ENCODE measurements at places on chromosomes 7 and 10. TPM values are rescaled to one million over a fixed set of nuclear protein-coding genes. Genes with fewer than 3 reads are reported as not detected.
A peak's percentile ranks its signal among the peaks of the same experiment; 100 is the strongest.

DNA sequence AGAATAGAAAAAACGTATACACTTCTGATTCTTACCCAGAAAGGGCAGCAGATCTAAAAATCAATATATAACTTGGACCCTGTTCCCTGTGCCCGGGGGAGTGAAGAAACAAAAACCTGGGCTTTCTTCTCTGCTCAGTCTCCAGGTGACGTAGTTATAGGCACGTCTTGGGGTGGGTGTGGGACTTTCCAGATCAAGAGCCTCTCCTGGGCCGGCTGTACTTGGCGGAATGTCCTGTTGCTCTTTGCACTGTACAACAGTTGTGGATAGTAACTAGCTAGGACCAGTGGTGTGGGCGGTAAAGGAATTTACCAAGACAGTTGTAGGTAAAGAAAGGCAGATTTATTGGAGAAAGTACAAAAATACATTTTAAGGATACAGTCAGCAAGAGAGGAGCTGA, 40.4 kb upstream of the STEAP4 start:
- H3K4me3 ChIP-seq, result no peak overlapping the region
- no peaks in the 10 kb centered on the region for H3K36me3 ChIP-seq
- H3K4me1 ChIP-seq, result no peaks in the 10 kb centered on the region
- DNase-seq, result no peak

DNA sequence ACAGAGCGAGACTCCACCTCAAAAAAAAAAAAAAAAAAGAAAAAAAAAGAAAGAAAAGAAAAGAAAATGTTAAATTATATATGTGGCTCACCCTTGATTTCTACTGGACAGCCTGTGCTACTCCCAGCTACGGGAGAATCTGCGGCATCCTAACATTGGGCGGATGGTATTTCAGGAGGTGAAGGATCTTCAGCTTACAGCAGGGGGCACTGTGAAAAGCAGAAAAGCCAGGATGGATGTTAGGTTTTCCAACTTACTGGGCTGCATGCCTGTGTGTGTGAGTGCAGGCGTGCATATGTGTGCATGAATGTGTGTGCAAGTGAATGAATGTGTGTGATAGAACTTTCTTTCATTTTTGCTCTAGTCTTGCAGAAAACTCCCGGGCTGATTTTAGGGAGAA, 1066.5 kb downstream of the TYW1 start:
- no peaks in the 10 kb centered on the region for H3K27me3 ChIP-seq
- H3K27ac ChIP-seq, result no peak overlapping the region
- no peaks in the 10 kb centered on the region for H3K36me3 ChIP-seq
- H3K4me1 ChIP-seq, result no peaks in the 10 kb centered on the region

- H3K36me3 ChIP-seq, result no peaks in the 10 kb centered on the region
- H3K4me3 ChIP-seq, result no peak overlapping the region
- no peak overlapping the region for H3K27ac ChIP-seq
These were observed 382.5 kb upstream of the SORCS1 start for GRCh38 chr10:107546986-107547385.

The IGFBP3 gene
- 10.0 TPM for total RNA-seq

The HMX3 gene
- total RNA-seq, result not detected

DNA sequence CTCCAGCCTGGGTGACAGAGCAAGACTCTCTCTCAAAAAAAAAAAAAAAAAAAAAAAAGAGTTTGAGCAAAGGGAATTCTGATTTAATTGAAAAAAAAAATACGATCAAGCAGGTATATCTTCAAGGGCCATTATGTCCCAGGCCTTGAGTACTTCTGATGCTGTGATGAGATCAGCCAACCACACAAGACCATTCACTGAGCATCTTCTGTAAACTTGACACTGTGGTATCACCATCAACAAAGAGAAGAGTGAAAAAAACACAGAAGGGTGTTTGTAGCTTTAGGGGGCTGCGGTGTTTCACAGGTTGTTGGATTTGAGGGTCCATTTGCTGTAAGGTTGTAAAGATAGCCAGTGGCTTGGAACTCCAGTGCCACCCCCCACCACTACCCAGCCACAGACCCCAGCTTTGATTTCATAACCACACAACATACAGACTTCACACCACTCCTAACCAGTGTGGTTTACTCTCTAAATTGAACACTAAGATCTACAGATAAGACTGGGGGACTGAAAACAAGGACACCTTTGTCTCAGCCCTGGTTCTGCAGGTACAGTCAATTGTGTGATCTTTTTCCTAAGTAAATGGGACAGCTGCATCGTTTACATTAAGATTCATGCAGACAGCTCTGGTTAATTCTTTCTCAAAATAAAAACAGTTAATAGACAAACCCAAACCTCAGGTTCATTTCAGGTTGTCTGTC, 66.4 kb downstream of the CDC123 start:
- H3K4me1 ChIP-seq, result peaks cover 14% of the 10 kb centered on the region
- no peak overlapping the region for H3K4me3 ChIP-seq
- no peaks in the 10 kb centered on the region for H3K36me3 ChIP-seq
- H3K27me3 ChIP-seq, result no peaks in the 10 kb centered on the region
- H3K27ac ChIP-seq, result no peak overlapping the region
- no peak for DNase-seq

GRCh38 chr10:61791216-61791615, 110.3 kb upstream of the ARID5B start:
- no peak for DNase-seq
- H3K36me3 ChIP-seq, result no peaks in the 10 kb centered on the region
- H3K27ac ChIP-seq, result no peak overlapping the region

DNA sequence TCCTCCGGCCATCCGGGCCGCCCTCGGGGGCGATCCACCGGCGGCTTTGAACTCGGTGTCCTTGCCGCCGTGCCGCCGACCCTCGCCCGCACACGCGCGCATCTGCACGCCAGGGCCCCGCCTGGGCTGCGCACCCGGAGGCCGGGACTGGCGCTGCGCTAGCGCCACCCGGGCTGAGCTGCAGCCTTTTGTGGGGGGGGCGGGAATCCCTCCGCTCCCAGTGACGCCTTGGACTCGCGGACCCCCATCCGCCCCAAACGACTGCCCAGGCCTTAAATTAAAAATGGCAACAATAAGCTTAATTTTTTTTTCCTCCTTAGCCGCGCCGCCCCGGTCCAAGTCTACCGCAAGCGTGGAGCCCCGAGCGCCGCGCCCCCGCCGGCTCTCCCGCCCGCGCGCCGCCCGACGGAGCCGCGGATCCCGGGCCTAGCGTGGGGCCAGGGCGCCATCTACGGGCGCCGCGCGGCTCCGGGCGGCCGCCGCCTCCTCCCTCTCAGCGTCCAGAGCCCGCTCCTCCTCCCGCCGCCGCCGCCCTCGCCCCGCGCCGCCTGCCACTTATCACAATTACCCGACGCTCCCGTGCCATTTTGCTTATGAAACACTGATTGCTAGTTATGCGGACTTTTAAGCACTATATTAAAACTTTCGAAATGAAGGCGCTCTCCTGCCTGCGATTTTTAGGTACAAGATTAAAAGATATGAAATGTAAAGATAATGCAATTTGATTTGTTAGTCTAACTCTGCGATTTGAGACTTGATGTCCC, 7.5 kb upstream of the EBF3 start:
- peaks cover 87% of the 10 kb centered on the region for H3K27me3 ChIP-seq
- peak; percentile 68 for DNase-seq
- H3K4me1 ChIP-seq, result peaks cover 25% of the 10 kb centered on the region
- no peak overlapping the region for H3K4me3 ChIP-seq

DNA sequence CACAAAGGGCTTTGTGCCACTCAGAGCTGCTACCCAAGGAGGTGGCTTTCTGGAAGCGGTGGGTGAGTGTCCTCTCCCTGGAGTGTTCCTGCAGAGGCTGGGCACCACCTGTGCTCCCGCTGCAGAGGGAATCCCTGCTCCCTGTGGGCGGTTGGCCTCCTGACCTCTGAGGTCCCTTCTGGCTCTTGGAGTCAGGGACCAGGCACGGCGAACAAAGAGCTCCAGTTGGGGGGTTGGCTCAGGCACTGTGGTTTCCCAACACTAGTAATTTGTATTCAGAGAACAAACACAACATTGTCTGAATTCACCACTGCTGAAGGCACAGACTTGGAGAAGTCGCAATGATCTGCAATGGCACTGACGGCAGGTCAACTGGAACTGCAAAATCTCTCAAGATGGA, 328.9 kb downstream of the PRPF18 start:
- no peaks in the 10 kb centered on the region for H3K4me1 ChIP-seq
- no peaks in the 10 kb centered on the region for H3K36me3 ChIP-seq
- DNase-seq, result no peak
- no peak overlapping the region for H3K27ac ChIP-seq

The TRIM24 gene
- 16.0 TPM for total RNA-seq

DNA sequence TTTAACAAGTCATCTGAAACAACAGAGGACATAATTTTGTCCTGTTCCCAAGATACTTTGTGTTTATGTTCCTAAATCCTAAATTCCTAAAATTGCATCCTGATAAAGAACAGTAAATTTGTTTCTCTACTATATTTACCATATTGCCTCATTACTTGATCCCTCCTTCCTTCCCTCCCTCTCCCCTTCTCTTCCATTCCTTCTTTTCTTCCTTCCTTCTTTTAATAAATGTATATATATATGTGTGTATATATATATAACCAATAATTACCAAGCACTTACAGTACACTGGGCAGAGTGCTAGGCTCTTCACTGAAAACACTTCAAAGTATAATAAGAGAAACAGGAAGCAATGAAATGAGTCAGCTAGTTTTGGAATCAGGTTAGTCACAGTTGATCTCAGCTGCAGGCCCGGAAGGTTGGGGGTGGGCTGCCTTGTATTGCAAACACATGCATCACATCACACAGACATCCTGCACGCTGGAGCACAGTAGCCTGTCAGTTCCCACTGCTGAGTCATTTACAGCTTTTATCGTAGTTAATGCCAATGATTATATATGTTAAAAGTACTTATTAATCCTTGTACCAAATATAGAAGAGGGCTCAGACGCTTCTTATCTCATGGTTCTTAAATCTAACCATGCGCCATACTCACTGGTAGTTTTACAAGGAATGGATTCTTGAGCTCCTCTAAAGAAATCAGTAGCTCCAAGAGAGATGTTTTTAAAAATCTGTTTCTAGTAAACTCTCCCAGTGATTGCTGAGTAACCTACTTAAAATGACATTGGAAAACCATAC, 551.7 kb downstream of the GRM8 start:
- no peaks in the 10 kb centered on the region for H3K36me3 ChIP-seq
- H3K4me1 ChIP-seq, result no peaks in the 10 kb centered on the region
- H3K27ac ChIP-seq, result no peak overlapping the region
- H3K4me3 ChIP-seq, result no peak overlapping the region
- peak; percentile 27 for DNase-seq

The TRA2A gene
- total RNA-seq, result 275 TPM

- peak overlapping the region; percentile 61 for H3K4me3 ChIP-seq
- no peak overlapping the region for H3K27ac ChIP-seq
- H3K27me3 ChIP-seq, result no peaks in the 10 kb centered on the region
- H3K36me3 ChIP-seq, result no peaks in the 10 kb centered on the region
- DNase-seq, result peak; percentile 25
These were observed 581 bp downstream of the FAM3C start for GRCh38 chr7:121395494-121395960.

The FOXI2 gene
- not detected for total RNA-seq

DNA sequence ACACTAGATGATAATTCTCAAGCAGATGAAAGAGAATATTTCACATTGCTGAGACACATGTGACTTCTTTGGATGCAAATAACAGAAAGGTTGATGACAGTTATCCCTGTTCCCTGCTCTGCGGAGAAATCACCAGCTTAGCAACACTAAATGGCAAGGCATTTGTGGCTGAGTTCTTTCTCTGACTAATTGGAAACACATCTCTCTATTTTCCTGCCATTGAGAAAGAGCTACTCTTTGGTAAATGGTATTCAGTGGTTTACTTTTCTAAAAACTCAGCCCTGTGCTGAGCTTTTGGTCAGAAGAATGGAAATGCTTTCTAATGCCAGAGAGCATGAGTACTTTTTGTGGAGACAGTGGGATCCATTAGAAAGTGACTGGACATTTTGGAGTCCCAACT, 771.4 kb downstream of the LRMDA start:
- no peaks in the 10 kb centered on the region for H3K36me3 ChIP-seq
- DNase-seq, result no peak
- no peaks in the 10 kb centered on the region for H3K4me1 ChIP-seq
- H3K27me3 ChIP-seq, result no peaks in the 10 kb centered on the region
- no peak overlapping the region for H3K27ac ChIP-seq

DNA sequence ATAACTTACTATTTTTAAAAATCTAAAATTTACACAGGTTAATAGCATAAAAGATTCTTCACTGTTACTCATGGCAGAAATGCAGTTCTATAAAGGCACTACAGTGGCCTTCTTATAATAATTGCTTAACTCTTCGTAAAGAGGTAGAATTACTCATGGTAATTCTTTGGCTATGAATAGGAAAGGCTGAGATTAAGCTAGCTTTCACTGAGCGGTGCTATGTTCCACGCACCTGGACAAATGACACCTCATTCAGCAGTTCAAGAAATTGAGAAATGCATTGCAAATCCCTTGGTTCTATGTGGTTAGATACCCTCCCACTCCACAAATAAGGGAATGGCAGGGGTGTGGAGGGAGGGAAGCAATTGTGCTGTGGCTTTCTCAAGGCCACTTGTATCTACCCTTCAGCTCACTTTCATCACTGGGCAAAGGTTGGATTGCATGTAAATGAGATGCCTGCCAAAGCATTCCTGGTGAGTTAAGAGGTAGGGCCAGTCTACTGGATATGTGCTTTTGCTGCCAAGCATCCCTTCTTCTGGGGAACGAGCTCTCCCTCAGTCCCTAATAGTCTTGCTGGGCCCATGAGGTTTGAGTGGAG, 210.9 kb downstream of the TEX36 start:
- no peaks in the 10 kb centered on the region for H3K36me3 ChIP-seq
- no peaks in the 10 kb centered on the region for H3K27me3 ChIP-seq
- no peak for DNase-seq
- H3K27ac ChIP-seq, result no peak overlapping the region
- no peak overlapping the region for H3K4me3 ChIP-seq
- no peaks in the 10 kb centered on the region for H3K4me1 ChIP-seq

The PCLO gene
- total RNA-seq, result not detected

DNA sequence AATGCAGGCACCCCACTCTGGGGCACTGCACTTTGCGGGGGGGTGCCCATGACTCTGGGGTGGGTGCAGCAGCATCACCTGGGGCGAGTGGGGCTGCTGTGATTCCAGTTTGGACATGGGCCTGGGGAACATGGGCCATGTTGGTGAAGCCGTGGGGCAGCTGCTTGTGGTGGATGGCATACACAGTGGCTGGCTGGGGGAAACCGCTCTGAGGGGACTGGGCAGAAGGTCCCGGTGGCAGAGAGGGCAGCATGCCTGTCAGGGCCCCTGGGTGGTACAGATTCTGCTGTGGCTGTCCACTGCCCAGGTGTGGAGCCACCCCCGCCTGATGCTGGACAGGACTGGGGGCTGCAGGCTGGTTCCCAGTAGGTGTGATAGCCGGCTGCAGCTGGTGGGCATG, 57.2 kb downstream of the LRRC72 start:
- no peaks in the 10 kb centered on the region for H3K27me3 ChIP-seq
- no peaks in the 10 kb centered on the region for H3K36me3 ChIP-seq
- no peak for DNase-seq
- no peak overlapping the region for H3K27ac ChIP-seq
- no peaks in the 10 kb centered on the region for H3K4me1 ChIP-seq
- no peak overlapping the region for H3K4me3 ChIP-seq

DNA sequence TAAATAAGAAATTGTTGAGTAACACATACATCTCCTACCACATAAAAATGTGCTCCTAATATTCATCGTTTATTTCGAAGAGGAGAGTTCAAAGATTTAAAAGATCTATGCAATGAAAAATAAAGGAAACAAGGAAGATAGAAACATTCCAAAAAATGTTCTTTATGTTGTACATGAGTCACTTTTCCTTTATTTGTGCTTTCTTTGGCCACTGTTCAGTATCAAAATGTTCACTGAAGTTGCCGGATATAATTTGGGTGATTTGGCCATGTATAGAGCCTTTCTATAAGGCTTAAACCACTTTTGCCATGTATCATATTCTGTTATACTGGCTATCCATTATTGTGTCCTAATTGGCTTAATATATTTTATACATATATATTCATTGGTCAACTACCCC, 62.9 kb upstream of the PRR15 start:
- no peaks in the 10 kb centered on the region for H3K36me3 ChIP-seq
- H3K4me3 ChIP-seq, result no peak overlapping the region
- no peaks in the 10 kb centered on the region for H3K27me3 ChIP-seq

The SERPINE1 gene
- total RNA-seq, result not detected

The GPER1 gene
- total RNA-seq, result not detected
